ENCODE measurements at places on chromosomes 12 and 14.
A peak's percentile ranks its signal among the peaks of the same experiment; 100 is the strongest.

GRCh38 chr14:63493246-63493645 lies 49.9 kb downstream of the PPP2R5E start:
- DNase-seq, result no peak

- DNase-seq, result no peak
These were observed 450 bp downstream of the SINHCAF start for GRCh38 chr12:31325524-31325875.

- no peak for DNase-seq
These were observed 90.9 kb upstream of the DCN start for GRCh38 chr12:91273560-91273959.

- peak; percentile 68 for DNase-seq
These were observed 13.7 kb downstream of the TRMT61A start for GRCh38 chr14:103542605-103543088.

DNA sequence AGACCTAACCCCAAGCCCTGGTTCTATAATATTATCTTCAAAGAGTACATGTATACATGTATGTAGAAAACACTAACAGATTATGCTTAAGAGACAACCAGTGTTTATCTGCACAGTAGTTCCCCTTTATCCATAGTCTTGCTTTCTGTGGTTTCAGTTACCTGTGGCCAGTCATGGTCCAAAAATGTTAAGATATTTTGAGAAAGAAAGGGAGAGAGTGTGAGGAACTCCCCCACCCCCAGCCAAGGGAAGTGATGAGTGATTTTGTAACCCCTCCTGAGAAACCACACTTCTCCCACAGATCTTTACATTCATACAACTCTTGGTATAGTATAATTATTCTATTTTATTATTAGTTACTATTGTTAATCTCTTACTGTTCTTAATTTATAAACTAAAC lies 77.3 kb upstream of the CNTN1 start:
- no peak for DNase-seq

- no peak for DNase-seq
These were observed 219.5 kb upstream of the TMEM132C start for GRCh38 chr12:128047266-128048060.

DNA sequence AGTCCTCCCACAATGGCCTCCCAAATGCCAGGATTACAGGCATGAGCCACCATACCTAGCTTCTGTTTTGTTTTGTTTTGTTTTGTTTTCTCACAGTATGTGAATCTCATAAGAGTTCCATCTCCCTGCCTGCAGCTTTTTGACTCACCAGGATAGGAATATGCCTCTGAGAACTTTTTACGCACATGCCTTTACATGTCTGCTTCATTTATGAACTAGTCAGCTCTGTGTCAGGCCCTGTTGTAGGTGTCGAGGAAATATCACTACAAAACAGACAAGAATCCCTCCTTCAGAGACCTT lies 89.0 kb downstream of the BORCS5 start:
- no peak for DNase-seq
